ENCODE measurements at places on chromosomes 1 and 21.

DNA sequence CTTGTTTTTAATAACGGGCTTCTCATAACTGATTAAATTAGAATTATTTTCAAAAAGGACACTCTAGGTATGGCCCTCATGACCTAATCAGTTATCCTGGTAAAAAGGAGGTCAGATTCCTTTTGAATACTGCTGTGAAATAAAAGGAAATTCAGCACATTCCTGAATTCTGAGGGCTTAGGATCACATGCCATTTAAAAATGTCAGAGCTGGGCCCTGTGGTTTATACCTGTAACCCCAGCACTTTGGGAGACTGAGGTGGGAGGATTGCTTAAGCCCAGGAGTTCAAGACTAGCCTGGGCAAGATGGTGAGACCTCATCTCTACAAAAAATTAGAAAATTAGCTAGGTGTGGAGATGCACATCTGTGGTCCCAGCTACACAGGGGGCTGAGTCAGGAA is 18.0 kb upstream of the RABGGTB start:
- DNase-seq = no peak

DNA sequence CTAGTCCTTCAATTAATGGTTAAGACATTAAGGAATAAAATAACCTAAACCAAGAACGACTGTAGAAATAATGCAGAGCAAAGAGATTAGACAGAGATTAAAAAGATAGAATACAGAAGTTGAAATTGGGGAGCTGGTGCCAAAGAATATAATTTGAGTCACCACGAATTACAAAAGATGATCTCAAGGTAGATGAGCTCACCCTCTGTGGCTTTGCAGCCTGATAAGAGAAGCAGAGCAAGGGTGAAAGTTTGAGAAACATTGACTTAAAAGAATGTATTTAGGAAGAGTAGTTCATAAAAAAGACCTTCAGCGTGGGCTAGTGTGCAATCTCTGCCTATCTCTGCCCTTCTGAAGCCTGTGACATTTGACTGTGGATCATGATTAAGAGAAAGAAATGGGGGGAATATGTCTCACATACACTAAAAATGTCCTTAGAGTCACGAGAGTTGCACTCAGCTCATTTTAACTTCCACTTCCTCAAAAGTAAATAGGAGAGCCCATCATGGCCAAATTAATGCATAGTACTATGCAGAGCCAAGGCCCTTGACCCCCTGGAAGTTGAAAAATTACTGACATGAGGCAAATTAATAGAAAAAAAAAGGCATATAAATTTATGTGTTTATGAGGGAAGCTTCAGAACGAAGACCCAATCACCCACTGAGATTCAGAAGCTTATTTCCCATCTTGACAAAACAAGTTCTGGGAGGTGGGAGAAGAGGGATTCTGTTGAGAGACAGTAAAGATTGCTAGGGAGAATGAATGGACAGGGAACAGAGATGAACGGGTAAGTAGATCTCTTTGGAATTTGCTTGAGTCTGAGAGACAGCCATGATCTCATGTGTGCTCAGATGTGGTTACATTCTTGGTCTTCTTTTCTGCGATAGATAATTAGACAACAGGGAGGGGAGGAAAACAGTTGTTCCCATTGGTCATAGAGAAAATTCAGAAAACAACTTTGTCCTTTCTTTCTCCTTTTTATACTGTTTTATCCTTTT is 395.4 kb upstream of the LRRC7 start:
- DNase-seq = no peak

DNA sequence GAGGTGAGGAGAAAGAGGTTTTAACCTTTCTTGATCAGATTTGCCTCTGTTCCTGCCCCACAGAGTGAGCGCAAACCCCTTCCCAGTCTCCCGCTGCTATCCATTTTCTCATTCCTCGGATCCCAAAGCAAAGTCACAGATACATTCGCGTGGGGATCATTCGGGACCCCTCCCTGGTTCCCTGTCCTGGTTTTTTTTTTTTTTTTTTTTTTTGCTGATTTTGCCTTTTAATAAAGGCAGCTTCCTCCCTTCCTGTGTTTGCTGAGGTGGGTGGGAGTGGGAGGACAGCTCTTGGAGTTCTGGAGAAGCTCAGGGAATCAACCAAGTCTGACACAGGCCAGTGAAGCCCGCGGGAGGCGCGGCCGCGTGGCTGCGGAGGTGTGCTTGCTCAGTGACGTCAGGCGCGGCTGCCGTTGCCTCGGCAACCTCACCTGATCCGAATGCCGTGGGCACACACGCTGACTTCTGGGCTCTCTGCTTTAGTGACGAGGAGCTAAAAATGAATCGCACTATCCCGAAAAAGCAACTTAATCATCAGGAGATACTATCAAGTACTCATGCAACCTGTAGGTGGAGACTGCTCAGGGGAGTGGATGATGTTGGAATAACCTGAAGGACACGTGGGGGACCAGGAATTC is 106.4 kb downstream of the TBX19 start:
- no peak for DNase-seq

- peak; percentile 5 for DNase-seq
Observed at GRCh38 chr1:159911326-159912070, 11.5 kb upstream of the CFAP45 start.

DNA sequence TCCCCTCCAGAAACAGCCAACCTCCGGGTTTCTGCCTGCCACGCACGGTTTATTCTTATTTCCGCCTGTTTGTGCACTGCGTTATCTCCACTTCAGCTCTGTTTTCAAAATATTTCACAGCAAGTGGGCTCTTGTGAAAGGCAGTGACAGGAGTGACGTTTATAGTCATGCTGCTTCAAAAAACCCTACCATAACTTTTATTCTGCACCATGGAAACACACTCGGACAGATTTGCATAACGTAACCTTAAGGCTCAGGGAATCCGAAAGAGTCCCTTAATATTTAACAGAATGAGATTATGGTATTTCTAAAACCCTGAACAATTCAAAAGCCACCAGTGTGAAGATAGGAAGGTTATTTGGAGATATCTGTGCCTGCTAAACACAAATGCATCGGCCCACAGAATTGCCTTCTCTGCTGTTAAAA is 782 bp upstream of the SDE2 start:
- no peak for DNase-seq

DNA sequence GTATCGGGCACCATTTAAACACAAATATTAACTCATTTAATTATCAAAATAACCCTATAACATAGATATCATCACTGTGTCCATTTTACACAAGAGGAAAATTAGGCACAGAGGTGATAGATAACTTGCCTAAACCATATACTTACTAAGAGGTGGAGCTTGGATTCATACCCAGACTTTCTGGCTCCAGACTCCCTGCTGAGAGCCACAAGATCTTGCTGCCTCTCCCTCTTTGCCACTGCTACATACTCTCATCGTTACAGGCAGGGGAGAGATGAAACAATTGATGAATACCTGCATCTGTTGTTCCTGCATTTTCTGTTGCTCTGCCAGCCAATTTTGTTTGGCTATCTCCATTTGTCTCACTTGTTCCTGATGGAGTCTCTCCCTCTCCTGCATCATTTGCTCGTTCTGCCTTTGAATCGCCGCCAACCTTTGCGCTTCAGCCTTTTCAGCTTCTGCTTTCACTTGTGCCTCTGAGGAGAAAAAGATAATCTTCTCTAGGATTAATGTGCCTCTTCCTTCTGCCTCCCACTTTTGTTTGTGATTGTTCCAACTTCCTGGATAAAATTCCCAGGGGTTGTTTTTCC is 10.6 kb downstream of the GBP5 start:
- DNase-seq = no peak

DNA sequence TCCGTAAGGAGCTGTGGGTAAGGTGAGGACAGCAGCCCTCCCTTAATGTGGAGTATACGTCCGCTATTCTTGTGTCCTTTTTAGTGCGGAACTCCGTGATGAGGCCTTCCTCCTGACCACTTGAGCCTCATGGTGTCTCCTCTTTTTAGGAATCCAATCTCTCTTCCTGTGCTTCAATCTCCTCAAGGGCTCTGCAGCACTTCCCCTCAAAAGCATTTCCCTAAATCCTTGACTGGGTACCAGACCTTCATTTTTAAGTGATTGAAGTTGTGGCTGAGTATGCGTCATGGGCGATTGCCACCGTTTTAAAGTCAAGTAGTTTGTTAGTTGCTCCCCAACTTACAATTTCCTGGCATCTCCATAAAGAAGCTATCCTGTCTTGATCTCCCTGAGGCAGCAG is 62.8 kb downstream of the SAMSN1 start:
- no peak for DNase-seq

- DNase-seq = no peak
Observed at GRCh38 chr21:43880111-43880985, 15.3 kb downstream of the AGPAT3 start.

DNA sequence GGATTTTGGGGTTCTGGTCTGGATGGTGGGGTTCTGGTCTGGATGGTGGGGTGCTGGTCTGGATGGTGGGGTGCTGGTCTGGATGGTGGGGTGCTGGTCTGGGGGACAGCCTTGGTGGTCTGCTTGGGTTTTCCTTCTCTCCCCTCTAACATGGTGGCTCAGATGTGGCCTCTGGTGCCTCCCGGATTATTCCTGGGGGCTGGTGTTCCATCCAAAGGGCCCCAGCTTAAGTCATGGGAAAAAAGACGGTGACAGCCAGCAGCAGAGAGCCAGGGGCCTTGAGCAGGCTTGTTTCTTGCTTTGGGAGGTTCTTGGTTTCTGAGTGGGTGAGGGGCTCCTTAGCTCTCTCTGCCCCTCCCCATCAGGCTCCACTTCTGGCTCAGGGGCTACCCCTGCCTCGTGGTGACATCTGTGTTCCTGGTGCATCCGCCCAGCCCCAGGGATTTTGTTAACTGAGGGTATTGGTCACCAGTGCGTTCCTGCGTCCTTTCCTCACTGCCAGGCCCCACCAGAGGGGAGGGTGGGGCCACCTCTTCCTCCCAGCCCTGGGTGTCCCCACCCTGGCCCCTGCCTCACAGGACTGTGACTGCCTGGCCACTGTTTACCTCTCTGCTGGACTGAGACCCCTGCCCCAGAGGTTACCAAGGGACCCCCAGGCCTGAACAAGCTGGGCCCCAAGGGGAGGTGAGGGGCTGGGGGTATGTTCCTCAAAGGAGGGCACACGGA is 43.2 kb upstream of the ACTRT2 start:
- DNase-seq = no peak

GRCh38 chr1:170284951-170285350 is 139.2 kb downstream of the NTMT2 start:
- peak; percentile 60 for DNase-seq

- DNase-seq = peak; percentile 59
Observed at GRCh38 chr1:55347866-55348265, 132.7 kb upstream of the USP24 start.

GRCh38 chr1:111988743-111989453 is 570 bp downstream of the KCND3 start:
- DNase-seq = no peak

DNA sequence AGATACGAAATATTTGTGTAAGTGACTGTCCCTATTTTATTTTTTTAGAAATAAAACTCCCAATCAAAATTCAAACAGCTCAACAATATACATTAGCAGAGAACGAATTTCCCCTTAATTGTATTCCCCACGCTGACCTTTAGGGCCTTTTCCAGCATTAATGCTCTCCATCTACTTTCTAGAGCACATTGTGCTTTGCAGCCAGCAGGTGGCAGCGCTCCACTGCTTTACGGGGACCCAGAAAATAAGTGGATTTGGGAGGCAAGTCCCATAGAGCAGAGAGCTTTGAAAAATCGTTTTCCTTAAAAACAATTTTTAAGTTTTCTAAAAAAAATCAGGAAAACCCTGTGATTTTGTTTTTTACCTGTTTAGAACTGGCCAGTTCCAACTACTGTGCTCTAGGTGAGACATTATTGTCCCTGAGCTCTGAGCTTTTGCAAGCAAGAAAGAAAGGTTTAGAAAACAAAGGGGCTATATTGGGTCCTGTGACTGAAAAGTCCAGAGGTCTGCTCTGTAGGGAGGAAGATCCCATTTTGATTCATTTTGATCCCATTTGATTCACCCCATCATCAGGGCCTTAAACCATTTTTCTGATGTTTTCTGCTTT is 144.4 kb upstream of the ZNF644 start:
- peak; percentile 56 for DNase-seq

- DNase-seq = no peak
Observed at GRCh38 chr21:15289896-15290841, 225.4 kb upstream of the NRIP1 start.

GRCh38 chr1:171424494-171424893 is 60.8 kb upstream of the PRRC2C start:
- no peak for DNase-seq

DNA sequence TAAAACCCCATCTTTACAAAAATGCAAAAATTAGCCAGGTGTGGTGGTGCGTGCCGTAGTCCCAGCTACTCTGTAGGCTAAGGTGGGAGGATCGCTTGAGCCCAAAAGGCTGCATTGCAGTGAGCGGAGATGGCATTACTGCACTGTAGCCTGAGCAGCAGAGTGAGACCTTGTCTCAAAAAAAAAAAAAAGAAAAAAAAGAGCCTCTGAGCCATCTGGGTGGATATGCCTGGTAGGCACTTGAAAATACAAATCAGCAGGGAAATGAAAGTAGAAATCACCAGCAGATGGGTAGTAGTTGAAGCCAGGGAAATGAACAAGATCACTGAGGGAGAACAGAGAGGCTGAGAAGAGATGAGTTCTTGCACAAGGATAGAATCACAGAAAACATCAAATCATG is 131.0 kb upstream of the HMCN1 start:
- no peak for DNase-seq

DNA sequence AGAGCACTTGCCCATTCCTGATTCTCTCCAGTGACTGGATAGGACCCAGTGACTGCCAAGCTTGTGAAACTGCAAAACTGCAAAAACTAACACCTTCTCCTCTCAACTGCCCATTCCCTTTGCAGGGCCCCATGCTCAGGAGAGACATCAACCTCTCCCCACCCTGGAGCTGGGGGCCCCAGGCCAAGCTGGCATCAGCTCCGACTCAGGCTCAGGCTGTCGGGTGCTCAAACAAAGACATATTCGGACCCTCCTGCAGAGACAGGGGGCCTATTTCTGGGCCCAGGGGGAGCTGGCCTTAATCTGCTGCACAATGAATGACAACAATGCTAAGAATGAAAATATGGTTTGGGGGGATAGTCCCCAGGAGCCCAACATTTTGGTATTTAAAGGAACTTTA is 11.8 kb downstream of the LMX1A start:
- no peak for DNase-seq

GRCh38 chr1:41659903-41660302 is 175.4 kb upstream of the EDN2 start:
- DNase-seq = no peak

GRCh38 chr1:83796409-83796808 is 202.5 kb downstream of the TTLL7 start:
- no peak for DNase-seq

DNA sequence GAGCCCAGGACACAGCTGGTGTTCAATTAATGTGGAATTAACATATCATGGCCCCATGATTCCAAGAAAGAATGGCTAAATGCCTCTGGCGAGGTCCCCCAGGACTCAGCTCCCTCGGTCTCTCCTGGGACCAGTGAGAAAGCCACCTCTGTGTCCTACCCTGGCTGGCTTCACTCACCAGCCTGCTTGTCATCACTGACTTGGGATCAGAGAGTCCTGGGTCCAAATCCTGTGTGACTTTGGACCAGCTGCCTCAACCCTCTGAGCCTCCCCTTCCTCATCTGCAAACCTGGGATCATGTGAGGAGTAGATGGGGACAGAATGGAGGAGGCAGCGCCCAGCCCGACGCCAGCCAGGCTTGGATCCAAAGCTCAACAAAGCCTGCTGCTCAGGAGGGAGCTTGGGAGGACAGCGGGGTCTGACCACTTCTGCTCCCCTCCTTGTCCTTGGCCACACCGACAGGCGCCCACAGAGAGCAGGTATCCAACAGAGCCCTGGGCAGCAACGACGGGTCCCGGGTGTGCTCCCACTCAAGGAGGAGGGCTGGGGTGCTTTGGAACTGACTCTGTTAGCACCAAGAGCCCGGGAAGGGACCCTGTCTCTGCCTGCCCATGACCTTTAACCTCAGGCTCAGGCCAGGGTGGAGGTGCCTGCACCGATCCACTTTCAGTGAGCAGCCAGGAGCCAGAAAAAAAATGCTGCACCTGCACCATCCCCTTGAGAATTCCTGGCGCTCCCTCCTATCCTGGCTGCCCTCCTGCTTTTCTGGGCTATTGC is 3.2 kb downstream of the SH2D5 start:
- DNase-seq = no peak
